ENCODE measurements at places on chromosomes 12 and 14.

GRCh38 chr14:32938719-32939253, at the start of gene NPAS3:
Gene NPAS3 (plus strand): TSS chr14:32938879.
- DNase-seq: no peak

- no peak for DNase-seq
Measured at GRCh38 chr12:127642208-127642607, 624.8 kb upstream of the TMEM132C start.

DNA sequence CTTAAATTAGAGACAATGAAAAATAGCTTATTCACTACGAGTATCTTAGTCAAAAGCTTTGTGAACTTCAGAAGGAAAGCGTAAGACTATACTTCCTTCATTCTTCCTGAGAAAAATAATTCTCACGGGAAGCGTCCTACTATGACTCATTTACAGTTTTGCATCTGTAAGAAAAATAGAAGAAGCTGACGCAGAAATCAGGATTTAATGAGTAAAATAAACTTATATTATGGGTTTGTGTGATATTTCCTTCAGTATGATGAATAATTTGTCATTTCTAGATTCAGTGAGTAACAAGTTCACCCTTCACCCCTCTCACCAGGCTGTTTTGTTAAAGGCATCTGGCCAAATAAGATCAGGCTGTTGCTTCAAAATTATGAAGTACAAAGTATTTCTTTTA, 17.8 kb upstream of the PDE3A start:
- no peak for DNase-seq

DNA sequence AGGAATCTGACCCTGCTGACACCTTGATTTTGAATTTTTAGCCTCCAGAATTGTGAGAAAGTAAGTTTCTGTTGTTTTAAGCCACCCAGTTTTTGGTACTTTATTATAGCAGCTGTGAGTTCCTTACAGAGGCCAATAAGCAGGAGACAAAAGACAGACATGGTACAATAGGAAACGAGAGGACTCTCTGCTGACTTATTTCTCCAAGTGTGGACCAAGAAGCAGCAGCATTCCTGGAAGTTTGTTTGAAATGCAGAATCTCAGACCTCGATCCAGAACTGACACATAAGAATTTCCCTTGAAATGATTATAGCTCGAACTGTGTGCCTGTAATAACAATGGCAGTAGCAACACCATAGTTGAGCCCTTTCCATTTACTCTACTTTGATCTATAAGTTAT, 31.9 kb upstream of the LUM start:
- DNase-seq: no peak

DNA sequence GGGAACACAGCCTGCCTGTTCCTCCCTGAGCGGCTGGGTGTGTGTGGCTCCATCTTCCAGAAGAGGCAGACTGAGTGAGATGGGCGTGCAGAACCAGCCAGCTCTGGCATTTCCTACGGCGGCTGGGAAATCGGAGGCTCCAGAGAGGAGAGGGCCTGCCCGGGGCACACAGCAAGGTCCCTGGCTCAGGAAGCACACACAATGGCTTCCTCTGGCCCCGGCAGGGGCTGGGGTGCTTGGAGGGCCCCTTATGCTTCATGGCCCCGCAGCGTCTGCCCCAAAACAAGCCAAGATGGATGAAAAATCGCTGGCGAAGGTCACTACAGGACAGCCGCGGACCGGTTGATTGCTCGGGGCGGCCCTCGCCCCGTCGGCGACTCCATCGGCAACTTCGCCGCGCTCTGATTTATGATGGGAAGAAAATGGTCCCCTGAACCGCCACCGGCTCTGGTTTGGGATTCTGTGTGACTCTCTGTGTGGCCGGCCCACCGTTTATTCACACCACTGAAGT, 191.5 kb upstream of the C14orf180 start:
- DNase-seq: no peak

- no peak for DNase-seq
Measured at GRCh38 chr14:23577710-23578392, 739 bp downstream of the JPH4 start.

DNA sequence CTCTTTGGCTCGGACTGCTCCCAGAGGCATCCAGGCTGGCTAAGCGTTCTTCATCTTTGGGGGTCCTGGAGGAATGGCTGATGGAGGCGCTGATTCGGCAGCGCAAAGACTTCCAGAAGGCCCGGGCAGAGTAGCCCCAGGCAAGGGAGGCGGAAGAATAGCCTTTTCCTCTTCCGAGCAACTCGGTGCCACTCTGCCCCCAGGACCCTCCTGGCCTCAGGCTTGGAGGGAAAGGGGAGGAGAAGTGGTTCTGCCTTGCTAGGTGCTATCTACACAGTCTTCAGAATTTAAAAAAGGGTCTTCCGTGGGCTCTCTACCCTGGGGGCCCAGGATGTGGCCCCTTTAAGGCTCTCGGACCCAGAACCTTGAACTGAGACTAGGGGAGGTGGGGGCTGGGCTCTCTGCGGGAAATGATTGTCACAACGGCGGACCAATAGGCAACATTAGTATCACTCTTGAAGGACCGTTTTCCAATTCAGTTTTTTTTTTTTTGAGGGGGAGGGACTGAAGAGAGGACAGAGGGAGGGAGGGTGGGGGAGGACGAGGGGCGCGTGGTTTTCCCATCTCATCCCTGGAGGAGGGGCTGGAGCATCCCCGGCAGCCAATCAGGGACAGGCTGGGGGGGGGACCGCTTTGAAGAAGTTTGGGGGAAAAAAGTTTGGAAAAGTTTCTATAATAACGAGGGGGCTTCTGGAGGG, at the start of gene NFATC4:
TSS of gene NFATC4 (plus strand) at position 671 of the 698 bp plus-strand sequence. CDS start 157 bp downstream, outside the sequence.
- DNase-seq: no peak

- DNase-seq: no peak
Measured at GRCh38 chr12:21459474-21459873, 22.0 kb downstream of the PYROXD1 start.

GRCh38 chr12:121514184-121514742, 66.6 kb downstream of the KDM2B start:
- no peak for DNase-seq

GRCh38 chr12:103848917-103849491, 8.0 kb upstream of the NT5DC3 start:
- no peak for DNase-seq

DNA sequence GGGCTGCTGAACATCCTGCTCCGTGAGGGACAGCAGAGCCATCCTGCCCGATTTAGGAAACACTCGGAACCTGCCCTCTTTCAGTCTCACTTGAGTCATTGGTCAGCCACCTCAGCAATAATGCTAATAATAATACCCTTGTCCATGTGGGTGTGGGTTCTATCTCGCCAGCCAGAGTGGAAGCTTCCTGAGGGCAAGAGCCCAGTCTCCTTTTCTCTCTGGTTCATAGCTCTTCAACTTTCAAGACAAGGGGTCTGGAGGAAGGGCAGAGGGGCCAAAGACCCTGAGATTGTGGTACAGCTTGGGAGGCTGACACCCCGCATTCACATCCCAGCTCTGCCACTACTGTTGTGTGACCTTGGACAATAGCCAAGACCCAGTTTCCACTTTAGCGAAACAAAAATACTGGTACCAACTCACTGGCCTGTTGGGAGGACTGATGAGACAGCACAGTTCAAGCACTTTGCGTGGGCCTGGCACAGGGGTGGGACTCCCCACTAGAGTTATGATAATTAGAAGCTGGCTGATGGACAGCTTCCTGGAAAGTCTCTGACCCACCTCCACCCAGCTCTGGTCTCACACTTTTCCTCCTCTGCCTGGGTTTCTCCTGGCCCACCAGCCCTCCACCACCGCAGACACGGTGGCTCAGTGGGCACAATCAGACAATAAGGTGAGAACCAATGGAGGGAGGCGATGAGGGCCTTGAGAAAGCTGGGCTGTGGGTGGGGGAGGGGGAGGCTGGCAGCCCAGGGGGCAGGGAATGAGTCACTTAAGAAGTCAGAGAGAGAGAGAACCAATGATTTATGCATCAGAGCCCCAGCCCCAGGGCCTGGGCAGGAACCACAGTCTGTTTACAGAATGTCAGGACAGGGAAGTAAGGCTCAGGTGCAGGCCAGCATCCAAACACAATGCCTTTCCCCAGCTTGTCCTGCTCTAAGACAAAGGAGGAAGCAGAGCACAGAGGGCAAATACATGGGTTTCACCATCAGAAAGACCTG, 9.6 kb downstream of the FAIM2 start:
- DNase-seq: no peak

DNA sequence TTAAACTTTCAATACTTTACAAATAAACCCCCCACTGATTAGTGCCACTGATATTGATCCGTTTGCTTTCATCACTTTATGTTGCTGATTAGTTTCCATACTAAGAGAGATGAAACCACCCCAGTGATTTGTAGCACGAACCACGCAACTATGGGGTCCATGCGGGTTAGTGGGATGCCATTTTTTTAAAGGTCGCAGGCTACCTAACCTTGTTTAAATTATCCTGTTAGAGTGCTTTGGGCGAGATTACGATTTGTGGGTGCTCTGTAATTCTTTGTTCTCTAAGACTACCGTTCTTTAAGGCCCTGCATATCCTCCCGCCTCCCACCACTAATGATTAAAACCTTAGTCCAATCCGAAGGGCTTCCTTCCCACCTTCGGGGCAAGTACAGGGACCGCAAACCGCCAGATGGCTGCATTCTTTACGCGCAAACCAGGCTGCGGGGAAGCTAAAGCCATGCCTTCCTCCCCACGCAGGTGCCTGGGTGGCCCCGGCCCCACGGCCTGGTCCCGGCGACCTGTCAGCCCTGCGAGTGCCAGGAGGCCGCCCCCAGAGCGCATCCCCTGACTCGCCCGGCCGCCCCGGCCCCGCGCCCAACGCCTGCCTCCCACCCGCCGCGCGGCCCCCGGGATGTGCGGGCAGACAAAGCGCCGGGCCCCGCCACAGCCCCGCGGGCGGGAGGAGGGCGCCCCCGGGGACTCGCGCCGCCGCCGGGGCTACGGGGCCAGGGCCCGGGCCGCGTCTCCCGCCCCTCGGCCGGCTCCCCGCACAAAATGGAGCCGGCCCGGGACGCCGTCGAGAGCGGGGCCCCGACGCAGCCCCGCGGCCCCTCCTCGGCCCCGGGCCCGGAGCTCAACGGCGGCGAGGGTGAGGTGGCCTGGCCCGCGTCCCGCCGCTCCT, 759 bp downstream of the NFYB start:
- DNase-seq: no peak

DNA sequence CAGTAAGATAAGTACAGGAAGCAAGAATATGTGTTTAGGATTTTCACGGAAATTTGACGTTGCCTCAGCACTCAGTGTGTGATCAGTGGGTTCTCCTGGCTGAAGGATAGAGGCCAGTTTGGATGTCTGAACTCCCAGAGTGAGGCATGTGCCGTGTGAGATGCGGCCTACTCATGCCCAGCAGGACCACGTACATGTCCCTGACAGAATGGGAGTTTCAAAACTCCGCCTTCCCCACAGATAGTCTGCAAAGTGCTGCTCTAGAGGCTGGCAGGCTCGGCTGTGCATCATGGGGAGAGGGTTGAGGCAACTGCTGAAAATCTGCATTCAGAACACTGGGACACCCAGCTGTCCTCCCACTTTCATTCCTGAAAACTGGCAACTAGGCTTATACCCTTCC, 58.3 kb downstream of the NINJ2 start:
- DNase-seq: no peak

- DNase-seq: no peak
Measured at GRCh38 chr12:2356601-2357125, 303.9 kb downstream of the CACNA1C start.

GRCh38 chr14:43356979-43357545, 1150.0 kb downstream of the FSCB start:
- DNase-seq: no peak

DNA sequence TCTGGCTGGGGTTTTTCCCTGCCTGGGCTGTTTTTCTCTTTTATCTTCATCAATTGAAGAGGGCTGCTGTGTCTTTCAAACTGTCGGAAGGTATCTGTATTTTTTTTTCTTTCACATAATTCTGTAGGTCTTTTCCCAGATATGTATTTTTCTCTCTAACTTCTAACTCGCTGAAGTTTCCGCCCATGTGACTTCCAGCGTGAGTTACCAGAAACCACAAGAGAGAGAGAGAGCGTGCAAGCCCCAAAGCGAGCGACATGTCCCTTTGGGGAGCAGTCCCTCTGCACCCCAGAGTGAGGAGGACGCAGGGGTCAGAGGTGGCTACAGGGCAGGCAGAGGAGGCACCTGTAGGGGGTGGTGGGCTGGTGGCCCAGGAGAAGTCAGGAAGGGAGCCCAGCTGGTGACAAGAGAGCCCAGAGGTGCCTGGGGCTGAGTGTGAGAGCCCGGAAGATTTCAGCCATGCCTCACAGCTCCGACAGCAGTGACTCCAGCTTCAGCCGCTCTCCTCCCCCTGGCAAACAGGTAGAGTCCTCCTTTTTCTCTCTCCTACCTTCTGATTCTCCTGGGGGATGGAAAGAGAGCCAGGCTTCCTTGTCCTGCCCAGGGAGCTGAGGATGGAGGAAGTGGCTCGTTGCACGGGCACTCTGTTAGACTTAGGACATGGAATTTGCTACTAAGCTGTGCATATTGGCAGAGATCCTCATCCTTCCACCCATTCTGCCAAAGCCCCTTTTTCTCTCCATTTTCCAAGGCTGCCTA, at the start of gene BATF:
TSS of gene BATF (plus strand) at position 246 of the 759 bp plus-strand sequence. CDS start at position 460, 214 bp downstream.
- DNase-seq: no peak

DNA sequence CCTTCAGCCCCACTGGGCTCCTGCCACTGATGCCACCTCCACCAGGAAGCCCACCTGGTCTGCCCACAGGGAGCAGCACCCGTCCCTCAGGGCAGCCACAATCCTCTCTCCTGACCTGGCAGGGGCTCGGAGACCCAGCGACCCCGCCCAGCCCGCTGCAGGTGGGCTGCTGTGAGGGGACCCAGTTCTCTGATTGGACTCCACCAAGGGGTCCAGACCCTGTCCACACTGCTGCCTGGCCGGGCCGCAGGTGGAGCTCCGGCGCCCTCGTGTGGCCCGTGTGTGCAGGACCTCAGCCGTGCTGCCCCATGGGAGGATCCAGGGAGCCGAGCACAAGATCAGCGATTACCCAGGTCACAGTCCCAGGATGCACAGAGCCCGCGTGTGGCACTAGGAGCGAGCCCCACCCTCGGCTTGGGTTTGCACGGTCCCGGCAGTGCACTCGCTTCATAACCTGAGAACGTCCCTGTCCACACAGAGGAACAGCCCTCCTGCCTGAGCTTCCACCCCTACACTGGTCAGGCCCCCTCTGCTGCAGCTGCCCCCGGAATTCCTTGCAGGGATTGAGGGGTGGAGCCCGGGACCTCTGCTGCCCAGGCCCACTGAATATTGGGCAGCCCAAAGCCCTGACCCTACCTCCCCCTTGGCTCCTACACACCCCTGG, 35.4 kb upstream of the TMEM179 start:
- no peak for DNase-seq

DNA sequence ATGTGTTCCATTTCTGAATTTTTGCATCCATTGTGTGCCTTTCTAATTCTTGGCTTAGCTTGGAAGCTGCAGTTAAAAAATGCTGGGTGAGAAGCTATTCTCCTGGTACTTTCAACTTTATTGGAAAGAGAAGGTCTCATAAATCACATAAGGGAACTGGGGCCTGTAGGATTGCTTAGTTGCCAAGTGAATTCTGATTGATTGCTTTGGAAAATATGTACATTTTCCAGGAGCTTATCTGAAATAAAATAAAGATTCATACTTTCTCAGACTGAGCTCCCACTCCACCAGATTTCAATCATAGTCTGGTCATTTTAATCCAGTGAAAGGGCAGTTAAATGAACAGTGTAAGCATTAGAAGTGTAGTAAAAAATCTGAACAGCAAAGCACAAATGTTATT, 50.0 kb upstream of the PRICKLE1 start:
- no peak for DNase-seq

Data from vagina (tissue), 2 donors.